Ovary (tissue), 10 donors: ENCODE measurements at places on chromosomes 7 and 10.

GRCh38 chr7:42278344-42278743 is 41.3 kb upstream of the GLI3 start:
- no peak for DNase-seq

GRCh38 chr10:5284311-5285057 is 80.3 kb upstream of the UCN3 start:
- DNase-seq = no peak

GRCh38 chr10:83272666-83273434 is 866.5 kb upstream of the GHITM start:
- DNase-seq = no peak

DNA sequence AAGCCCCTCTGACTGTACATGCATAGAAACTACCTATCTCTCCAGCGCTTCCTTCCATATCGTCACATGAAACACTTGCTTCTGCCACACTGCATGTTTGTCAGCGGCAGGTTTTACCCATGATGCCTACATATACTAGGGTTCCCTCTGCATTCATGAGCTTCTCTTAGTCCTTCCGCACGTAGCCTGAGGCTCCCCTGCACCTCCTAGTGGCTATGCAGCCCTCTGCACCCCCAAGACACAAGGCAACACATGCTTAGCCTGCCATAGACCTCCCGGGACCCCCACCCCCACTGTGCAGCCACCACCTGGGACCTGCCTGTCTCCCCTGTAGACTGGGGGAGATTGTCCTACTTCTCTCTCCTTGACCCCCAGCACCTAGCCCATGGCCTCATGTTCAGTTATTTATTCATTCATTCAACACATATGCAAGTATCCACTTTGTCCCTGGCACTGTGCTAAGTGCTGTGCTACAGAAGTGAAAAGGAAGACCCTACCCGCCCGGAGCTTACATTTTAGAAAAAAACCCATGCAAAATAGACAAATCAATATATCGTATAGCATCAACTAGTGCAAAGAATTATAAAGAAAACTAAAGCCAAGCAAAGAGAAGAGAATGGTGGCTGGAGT is 23.5 kb downstream of the TMEM273 start:
- peak; percentile 39 for DNase-seq
